ENCODE measurements at places on chromosomes 7 and 10. TPM values are rescaled to one million over a fixed set of nuclear protein-coding genes. Genes with fewer than 3 reads are reported as not detected.

Gene SPDYE11
- total RNA-seq = not detected

Gene HOXA11
- total RNA-seq = 0.22 TPM

Gene CYP26C1
- 0.44 TPM for total RNA-seq

Gene STEAP1B
- total RNA-seq = 2.2 TPM

Gene FEZF1
- total RNA-seq = not detected

DNA sequence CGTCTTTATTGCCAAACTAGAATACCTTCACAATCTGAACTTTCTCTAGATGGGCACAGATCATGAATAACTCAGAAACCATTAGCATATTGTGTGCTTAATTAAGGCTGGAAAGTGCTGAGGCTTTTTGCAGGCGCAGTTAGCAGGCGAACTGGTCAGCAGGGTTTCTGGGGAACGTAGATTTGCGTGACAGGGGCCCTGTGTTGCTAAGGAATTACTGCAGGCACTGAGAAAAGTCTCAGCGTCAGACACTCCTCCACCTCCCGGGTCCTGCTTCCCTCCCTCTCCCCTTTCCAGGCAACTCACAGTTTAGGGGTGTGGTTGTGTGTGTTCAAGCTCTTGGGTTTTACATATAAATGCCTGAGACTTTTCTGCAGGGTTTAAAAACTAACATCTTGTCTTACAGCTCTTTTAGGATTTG lies 2.2 kb downstream of the MAP3K8 start:
- DNase-seq = no peak

DNA sequence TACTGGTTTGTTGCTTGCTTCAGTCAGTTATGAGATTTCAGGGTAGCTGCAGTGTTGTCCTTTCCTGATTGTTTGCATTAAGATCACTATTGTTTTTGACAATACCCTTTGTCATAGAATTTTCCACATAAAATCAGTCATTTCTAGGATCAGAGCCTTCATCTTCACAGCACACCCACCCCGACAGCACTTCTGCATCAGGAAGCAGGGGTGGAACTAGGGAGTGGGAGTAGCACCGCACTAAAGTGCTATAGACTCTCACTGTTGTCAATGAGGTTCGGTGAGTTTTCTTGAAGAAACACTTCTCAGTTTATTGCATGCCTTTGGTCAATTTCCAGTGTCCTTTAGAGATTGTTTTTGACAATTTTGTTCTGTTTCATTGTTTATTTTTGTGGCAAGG lies 632.5 kb downstream of the AUTS2 start:
- no peak for DNase-seq

DNA sequence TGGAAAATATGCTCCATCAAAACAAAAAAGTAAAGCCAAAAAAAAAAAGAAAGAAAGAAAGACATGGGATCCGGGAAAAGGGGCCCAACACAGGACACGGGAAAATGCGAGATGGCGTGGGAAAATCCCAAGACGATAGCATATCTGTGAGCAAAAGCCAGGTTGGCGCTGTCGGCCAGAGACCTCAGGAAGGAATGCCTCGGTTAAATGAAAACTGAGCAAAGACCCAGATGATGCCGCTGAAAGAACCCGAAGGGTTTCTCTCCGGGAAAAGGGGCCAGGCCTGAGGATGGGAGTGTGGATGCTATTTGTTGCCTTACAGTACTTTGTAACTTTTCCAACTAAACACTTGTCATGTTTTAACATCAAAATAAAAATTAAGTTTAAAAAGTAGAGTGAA lies 49.5 kb upstream of the PPP2R2D start:
- DNase-seq = no peak

- no peak for DNase-seq
These were observed 1041.8 kb downstream of the SORCS3 start for GRCh38 chr10:105682911-105683310.

DNA sequence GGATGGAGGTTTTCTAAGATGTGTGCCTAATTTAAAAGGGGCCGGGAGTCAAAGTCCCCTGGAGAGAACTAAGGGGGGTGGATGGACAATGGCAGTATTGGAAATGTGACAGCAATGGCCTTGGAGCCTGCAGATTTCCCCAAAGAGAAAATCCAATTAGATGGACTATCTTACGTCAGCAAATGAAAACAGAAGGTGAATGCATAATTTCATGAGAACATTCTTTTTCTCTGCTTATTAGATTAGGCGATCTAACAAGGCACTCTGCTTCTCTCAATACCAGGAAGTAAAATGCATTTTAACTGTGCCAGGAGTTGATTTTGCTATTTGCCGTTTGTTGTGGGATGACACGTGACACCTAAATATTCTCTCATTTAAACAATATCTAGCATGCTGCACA lies 226.6 kb downstream of the ADAM12 start:
- no peak for DNase-seq

DNA sequence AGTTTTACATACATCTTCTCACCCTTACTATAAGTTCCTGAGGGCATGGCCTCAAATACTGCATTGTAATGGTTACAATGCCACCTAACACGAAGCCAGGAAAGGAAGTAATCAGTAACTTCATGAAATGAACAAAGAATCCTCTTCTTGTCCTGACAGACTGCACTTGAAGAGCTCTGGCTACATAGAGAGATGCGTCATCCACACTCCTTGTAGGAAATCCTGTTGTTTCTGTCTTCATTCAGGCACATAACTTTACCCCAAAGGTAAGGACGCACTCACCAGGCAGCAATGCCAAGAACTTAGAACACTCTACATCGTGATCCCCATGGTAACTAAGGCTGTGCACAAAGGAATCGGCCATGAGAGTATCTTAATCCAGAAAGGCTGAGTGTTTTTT lies 80.3 kb upstream of the ARID5B start:
- DNase-seq = no peak

DNA sequence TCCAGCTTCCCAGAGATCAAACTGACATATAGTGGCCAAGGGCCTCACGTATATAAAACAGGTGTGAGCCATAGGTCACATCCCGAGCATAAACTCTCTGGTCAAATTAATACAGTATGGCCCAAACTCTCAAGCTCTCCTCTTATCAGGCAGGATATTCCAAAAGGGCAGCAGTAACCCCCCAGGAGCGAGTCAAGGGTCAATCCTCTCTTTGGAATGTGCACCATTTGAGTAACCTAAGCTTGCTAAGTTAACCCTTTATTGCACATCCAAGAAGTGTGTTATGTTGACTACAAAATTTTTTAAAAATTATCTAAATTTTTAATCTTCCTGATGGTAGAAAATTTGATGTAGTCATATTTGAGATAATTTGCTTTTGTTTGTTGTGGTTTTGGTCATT lies 4.5 kb upstream of the TRIM24 start:
- DNase-seq = no peak

DNA sequence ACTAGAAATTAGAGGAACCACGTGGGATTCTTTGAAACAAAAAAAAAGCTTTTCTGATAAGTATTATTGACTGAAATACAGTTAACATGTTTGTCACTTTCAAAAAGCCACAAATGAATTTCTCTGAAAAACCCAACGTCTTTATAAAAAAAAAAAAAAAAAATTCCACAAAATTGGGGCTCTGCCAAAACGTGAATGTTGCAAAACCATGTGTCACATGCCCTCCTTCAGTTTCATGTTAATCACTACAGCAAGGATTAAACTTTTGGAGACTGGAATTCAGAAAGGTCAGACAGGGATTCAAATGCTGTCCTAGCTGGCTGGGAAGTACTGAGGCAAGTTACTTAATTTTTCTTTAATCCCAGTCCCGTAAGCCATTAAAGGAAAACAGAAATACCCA lies 278.0 kb upstream of the KLF14 start:
- peak; percentile 68 for DNase-seq

GRCh38 chr7:22129166-22129565 lies 183.5 kb upstream of the CDCA7L start:
- peak; percentile 84 for DNase-seq

- DNase-seq = no peak
These were observed 29.8 kb downstream of the ZMIZ1 start for GRCh38 chr10:79098596-79099015.

DNA sequence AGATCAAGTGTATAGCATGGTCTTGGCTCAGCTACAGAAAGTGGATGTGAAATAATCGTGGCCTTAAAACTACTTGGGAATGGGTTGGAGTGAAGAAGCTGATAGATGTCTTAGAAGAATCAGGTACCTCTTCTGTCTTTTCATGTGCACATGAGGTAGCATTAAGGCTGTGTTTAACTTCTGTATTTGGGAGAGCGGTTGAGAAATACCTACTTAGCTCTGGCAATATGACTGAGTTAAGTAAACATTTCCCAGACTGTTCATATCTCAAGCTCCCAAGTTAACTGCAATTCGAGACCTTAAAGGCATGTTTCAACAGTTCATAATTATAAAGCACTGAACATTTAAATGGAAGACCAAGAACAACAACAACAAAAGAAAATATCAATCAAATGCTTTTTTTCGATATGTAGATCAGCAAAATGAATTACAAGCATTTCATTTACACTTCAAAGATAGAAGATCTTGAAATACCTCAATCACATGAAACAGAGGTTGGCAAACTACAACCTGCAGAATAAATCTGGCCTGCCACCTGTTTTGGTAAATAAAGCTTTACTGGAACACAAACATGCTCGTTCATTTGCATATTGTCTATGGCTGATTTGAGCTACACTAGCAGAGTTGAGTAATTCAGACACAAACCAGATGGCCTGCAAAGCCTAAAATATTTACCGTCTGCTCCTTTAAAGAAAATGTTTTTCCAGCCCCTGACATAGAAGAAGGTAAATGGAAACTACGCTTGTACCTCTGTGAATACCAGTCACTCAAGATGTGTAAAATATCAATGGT lies 337.1 kb upstream of the GLI3 start:
- DNase-seq = no peak

GRCh38 chr7:2601065-2601464 lies 30.7 kb upstream of the TTYH3 start:
- no peak for DNase-seq

- no peak for DNase-seq
These were observed 101.6 kb downstream of the HECTD2 start for GRCh38 chr10:91511549-91512330.

DNA sequence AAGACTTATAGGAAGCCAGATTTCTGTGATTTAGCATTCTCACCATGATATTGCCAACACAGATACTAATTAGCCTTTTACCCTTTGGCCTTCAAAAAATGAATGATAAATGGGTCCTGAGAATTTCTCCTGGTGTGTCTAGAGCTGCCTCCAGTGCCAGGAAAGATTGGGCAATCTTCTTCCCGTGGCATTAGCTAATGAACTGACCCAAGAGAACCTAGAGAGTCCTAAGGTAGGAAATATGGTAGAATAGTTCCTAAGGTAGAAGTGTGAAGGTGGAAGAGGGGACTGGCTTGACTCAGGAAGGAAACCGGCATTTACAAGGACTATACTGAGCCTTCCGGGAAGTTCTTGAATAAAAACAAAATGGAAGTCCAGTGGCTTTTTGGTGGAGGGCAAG lies 133.1 kb downstream of the GFRA1 start:
- DNase-seq = no peak

DNA sequence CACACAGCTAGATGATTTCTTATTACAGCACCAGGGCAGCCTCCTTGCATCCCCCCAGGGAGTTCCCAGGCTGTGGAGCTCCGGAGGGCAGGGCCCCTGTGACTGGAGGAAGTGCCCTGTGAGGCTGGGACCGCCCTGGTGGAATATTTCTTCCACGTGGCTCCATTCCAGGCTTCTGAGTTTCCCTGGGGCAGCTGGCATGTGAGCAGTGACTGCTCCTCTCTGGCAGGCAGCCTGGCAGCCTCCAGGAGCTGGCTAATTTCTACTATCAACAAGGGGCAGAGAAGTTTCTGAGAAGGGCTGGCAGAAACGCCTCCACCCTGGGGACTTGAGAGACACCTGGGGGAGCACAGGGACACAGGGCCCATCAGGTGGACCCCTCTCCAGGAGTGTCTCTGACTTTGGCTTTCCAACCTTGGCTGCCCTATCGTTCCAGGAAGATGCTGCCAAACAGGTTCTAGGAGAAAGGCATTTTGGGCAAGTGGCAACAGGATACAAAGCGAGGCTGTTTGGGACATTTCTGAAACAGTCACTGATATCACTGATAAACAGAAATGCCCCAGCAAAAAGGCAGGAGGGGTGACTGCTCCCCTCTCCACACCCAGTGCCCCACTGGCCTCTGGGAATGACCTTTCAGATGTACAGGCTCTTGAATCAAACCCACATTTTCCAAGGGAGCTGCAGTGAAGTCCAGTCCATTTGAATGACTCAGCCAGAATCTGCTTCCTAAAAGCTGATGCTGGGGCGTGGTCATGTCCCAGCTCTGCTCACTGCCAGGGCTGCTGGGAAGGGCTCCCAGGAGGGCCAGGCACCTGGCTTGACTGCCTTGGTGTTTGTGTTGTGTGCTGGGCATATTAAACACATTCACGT lies 16.1 kb downstream of the MYOF start:
- DNase-seq = peak; percentile 93

DNA sequence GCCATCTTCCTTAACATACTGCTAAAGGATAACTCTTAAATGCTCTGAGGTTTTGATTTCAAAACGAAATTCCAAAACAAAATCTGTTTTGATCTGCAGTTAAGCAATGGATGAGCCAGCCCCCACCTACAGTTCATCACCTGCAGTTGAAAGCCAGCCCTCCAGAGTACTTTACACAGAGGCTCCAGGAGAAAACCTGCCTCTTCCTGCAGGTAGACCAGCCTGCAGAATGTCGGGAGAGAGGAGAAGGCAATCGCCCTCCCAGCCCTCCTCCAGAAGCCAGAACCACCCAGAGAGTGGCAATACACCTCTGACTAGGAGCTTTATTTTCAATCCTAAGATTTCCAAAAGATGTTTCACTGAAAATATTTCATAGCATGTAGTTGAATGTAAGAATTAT lies 798.1 kb downstream of the GATA3 start:
- DNase-seq = no peak

GRCh38 chr10:89245802-89246201 lies 5.8 kb downstream of the LIPA start:
- no peak for DNase-seq
